ENCODE measurements at places on chromosomes 2 and 18.

DNA sequence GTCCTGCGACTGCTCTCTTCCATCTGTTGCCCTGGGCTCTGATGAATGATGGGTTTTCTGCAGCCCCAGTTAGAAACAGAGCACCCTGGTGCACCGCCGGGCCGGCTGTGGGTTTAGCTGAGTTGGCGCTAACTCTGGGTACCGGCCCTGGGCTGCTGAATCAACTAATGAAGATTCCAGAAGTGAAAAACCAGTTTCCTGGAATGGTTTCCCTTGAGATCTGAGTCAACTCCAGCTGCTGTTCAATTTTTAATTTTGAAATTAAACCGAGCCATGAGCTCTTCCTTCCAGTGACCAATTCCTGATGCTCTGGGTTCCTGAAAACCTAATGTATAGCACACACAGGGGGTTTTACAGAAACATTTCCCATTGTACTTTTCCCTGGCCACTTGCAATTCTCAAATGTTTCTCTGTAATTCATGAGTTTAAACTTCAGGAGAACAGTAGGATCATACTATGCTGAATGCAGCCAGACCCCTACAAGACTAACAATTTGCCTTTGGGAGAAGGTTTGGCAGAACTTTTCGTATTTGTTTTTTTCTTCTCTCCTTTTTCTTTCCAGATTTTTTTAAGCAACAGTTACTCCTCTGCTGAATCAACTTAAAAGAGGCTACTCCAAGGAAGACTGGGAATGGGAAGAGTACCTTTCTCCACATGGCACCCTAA lies 5.5 kb downstream of the COL6A3 start:
- no peak for DNase-seq

- no peak for DNase-seq
Measured at GRCh38 chr2:211877061-211877460, 661.5 kb downstream of the ERBB4 start.

- DNase-seq, result no peak
Measured at GRCh38 chr2:444937-445884, 157.3 kb upstream of the ALKAL2 start.

GRCh38 chr2:26157580-26157979 lies 15.3 kb upstream of the GAREM2 start:
- no peak for DNase-seq

DNA sequence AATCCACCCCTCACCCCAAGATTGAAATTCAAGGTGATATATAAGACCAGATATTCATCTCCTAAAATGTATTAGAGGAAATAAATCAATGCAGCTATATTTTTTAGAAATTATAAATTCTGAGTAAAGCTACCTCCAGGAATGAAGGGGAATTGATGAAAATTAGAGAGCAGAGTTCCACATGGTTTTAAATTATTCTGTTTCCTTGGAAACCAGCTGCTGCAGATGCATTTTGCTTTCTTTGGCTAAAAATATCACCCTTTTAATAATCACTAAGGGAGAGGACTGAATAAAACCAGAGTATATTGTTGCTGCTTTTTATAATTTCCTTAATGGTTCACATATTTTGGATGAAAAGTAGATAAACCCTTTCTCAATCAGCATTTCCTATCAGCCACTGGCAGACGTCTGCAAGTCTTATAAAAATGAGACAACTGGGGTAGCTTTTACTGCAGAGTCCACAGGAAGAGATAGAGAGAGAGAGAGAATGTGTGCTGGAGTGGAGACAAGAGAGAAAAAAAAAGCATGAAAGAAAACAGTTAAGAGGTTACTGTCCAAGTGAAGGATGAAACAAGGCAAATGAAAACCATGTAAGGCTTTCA lies 2.0 kb downstream of the CSRNP3 start:
- no peak for DNase-seq

- DNase-seq, result no peak
Measured at GRCh38 chr18:31592506-31593157, 955 bp downstream of the TTR start.

DNA sequence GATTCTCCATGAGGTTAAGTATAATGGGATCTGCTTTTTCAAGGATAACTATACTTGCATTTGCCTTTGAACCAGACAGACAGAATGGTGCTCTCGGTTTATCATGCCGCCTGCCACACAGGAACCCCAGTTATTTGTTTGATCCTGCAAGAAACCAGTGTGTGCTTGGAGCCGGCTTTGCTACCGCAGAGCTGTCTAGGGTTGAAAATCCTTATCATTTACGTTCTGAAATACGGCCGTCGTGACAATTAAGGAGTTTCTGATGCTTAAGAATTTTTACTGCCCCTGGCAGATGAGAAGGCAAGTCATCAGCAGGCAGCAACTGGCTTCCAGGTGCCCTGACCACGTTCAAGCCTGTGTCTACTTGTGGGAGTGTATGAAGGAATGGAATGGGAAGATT lies 112.0 kb downstream of the GBX2 start:
- no peak for DNase-seq

DNA sequence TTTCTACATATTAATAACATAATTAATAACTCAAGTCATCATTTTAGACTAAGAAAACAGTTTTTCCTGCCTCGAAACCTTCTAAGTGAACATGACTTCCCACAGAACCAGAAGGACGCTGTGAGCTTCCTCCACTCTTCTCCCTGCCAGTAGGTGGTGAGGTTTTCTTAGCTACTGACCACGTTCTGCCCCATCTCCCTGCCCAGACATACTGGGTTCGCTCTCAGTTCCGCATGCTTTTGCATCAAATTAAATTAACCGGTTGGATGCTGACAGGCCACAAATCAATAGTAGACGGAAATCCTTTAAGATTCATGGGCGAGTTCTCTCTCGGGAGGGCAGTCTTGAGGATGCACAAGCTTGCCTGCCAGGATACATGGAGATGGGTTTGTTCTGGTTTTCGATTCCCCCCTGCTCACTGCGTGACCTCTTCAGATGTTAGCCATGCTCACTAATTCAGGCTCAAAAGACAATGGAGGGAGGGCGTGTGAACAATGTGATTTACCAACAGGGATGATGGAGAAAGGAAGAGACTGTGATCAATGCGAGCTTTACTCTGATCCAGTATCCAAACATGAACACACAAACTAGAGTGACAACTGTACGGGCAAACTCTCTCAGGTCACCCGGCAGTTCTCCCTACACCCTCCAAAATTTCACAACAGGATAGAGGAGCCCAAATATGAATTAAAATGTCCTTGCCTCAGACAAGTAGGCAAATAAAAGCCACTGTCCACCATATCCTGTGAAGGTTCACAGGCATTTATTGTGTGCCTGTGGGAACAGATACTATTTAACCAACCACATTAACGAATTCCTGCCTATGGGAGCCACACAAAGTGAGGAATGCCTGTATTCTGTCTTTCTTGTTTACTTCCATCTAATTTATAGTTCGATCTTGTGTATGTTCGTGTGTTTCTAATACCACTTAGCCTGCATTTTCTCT lies 375.7 kb downstream of the EIPR1 start:
- DNase-seq, result no peak

DNA sequence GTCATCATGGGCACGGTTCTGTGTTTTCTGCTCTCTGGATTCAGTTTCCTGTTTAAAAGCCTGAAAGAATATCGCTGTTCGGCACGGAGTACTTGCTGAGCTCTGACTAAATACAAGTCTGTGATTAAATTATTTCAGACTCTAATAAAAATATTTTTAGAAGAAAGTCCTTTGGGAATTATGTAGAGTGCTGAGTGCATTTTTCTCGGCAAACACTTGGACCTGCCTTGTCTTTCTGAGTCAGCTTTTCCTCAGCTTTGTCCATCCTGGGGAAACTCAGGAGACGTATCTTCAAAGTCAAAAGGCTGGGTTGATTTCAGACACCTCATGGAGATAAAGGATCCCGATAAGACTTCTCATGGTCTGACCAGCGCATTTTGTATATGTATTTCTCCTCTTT lies 45.9 kb downstream of the IL1R2 start:
- no peak for DNase-seq
